ENCODE measurements at places on chromosomes 12 and 14. TPM values are rescaled to one million over a fixed set of nuclear protein-coding genes. Genes with fewer than 3 reads are reported as not detected.

The PKP2 gene
- 4.1 TPM for total RNA-seq

The DAZAP2 gene
- total RNA-seq: 50.1 TPM

The CFAP251 gene
- 12.4 TPM for total RNA-seq

The GPRC5A gene
- total RNA-seq: 0.36 TPM

The SLC5A8 gene
- 3.1 TPM for total RNA-seq

The DTX3 gene
- 49.6 TPM for total RNA-seq

The NDRG2 gene
- 142 TPM for total RNA-seq

The ADAMTS20 gene
- total RNA-seq: 0.82 TPM

The KLHL42 gene
- total RNA-seq: 59.2 TPM

The AMHR2 gene
- total RNA-seq: not detected

The SLC38A4 gene
- 1.4 TPM for total RNA-seq

The RND1 gene
- total RNA-seq: 10.8 TPM

The APPL2 gene
- 67.3 TPM for total RNA-seq

The RAD9B gene
- 0.91 TPM for total RNA-seq

The ENDOU gene
- not detected for total RNA-seq

The AQP5 gene
- 0.82 TPM for total RNA-seq

The ZNF385A gene
- 1.7 TPM for total RNA-seq

The VRTN gene
- not detected for total RNA-seq

The VWF gene
- total RNA-seq: 23.2 TPM

The BDKRB2 gene
- total RNA-seq: 0.45 TPM

Measured in cerebellum (tissue), 4 donors.